ENCODE measurements at places on chromosomes 3 and 15.

DNA sequence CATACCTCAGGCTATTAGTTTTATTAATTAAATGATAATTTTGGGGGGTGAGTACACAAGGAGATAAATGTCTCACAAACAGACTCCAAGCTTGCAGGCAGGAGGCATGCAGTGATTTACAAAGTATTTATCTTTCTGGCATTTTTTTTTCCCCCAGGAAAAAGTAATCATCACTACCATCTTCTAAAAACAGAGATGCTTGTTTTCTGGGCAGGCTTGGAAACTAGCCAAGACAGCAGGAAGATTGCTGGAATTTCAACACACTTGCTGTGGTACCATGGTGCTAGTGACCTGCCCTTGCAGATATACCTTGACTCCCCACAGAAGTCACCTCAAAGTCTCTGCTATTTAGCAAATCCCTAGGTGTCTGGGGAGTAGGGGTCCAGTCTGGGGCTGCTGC is 732.8 kb upstream of the CFAP20DC start:
- no peak for DNase-seq

DNA sequence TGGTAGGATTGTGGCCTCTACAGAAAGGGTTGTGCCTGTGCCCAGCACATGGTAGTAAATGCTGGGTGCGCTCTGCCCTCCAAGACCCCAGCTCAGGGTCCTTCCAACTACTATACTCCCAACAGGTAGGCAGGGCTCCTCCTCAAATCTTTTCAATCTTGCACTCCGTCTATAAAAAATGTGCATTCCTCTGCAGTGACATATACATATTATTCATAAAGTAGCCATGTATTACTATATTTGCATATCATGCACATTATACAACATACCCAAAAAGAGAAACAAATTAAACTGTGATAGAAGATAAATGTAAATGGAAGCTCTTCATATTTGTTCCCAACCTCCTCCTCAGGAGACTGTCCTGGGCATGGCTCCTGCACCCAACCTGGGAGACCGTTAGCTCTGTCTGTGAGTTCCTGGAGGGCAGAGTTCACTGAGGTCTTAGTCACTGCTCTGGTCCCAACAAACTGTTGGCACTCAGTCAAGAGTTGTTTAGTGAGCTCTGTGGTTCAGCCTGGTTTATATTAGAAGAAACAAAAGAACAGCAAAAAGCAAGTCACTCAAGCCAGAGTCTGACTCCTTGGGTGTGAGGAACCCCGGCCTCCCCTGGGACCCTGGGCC is 47.7 kb upstream of the GRIP2 start:
- DNase-seq, result no peak

DNA sequence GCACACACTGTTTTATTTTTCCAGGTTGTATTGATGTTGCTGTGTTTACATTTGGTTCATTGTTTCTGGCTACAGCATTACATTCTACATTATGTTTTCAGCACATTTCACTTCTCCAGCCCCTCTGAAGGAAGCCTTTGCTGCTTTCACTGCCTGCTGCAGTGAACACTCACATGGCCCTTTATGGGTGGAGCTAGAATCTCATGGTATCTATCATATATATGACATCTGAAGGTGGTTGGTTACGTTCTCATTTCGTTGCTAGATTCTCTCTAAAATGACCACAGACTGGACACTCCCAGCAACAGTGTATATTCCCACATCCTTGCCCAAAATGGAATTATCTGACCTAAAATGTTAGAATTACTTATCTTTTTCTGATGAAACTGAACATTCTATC is 35.2 kb upstream of the CTDSPL start:
- DNase-seq, result no peak

DNA sequence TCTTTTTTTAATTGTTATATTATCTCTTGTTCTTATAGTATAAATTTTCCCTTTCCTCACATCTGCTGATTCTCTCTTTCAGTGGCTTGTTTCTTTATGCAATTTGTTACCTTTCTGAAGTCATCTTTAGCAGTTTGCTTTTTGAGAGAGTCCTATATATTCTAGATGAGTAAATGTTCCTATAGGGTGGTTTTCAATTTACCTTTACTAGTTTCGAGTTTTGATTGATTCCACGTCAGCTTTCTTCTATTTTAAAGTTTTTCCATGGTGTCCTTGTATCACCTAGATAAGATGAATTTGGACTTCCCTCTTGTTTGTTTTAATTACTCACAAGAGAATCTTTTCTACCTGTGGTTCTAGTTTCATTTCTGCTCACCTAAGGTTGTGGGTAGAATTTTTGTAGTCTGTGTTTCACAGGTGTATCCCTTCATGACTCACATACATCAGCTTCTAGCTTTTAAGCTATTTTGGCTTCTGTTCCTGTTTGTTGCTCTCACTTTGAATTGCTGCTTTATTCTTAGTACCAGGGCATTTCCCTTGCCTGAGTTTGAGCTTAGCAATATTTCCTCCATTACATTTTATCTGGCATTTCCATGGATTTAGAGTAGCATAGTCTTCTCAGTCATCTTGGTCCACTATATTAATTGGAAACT is 6.4 kb downstream of the TEX9 start:
- DNase-seq, result no peak

GRCh38 chr3:86954226-86954625 is 36.7 kb downstream of the VGLL3 start:
- DNase-seq, result no peak

- no peak for DNase-seq
Measured at GRCh38 chr3:112010636-112011035, 11.9 kb downstream of the TAGLN3 start.
